Neural crest cell (in vitro differentiated cells): ENCODE measurements at places on chromosomes 3 and 15. TPM values are rescaled to one million over a fixed set of nuclear protein-coding genes. Genes with fewer than 3 reads are reported as not detected.

DNA sequence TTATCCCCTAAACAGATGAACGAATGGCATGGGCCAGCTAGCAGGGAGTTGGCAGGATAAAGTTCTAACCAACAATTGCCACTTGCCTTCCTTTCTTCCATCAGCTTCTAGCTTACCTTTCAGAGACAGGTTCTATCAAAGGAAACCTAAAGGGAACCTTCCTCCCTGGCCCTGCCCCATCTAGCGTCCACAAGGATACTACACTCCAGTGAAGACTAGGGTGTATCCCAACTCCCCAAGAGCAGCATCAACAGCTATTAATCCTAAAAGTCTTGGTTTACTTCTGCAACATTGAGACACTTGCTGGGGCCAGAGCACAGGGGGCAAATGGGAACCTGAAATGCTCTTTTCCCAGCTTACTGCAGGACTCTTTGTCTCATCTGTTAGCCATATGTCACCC lies 37.0 kb upstream of the TMC3 start:
- no peak for DNase-seq

LRRC34 gene
- 8.6 and 10.1 TPM in 2 replicates for total RNA-seq

- no peak for DNase-seq
Measured at GRCh38 chr3:179292450-179292849, 30.4 kb upstream of the ZNF639 start.

DNA sequence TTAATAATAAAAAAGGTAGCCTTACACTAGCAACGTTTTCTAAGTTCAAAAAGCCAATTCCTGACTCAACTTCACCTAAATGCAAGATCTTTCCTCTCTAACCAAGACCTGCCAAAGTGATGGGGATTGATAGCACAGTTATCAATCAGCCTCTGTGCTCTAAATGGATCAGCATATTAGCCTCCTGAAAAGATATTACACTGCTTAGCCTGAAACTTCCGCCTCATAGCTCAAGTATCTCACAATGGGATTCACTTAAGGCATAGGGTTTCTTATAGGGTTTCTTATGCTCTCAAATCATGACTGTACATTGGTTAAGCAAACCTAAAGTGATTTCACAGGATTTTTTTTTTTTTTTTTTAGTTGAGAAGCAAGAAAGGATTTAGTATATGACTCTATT lies 436 bp upstream of the SLC9A9 start:
- DNase-seq: no peak

DNA sequence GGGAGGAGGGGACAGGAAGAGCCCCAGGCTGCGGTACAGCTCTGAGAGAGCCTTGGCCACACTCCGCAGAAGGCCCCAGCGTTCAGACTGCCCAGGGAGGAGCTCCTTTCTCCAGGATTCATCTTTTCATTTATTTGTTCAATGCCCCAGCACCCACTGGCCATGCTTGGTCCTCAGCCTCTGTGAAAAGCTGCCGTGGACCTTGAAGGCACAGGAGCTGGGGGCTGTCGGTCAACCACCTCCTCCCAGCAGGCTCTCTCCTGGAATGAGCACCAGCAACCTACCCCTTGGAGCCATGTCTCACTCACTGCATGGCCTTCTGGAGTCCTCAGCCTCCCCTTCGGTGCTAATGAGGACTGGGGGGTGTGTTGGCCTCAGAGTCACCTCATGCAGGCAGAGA lies 21.6 kb upstream of the PRR23E start:
- no peak for DNase-seq

DNA sequence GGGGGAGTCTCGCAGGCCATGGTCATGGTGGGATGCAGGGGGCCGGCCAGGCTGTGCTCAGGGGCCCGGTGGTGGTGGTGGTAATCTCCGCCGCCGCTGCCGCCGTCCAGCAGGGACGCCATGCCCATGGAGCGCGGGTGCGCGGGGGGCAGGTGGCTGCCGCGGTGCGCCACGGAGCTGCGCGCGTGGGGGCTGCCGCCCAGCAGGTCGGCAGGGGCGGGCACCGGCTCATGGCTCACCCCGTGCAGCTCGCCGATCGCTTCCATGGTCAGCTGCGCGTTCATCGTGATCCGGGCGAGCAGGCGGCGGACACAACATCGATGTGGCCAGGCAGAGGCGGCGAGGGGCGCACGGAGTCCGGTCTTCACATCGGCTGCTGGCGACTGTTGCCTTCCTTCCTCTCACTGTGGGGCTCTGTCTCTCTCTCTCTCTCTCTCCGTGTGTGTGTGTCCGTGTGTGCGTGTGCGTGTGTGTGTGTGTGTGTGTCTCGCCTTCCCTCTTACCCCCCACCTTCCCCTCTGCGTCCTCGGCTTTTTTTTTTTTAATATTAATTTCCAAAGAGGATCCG lies 451 bp downstream of the ONECUT1 start:
- no peak for DNase-seq

DNA sequence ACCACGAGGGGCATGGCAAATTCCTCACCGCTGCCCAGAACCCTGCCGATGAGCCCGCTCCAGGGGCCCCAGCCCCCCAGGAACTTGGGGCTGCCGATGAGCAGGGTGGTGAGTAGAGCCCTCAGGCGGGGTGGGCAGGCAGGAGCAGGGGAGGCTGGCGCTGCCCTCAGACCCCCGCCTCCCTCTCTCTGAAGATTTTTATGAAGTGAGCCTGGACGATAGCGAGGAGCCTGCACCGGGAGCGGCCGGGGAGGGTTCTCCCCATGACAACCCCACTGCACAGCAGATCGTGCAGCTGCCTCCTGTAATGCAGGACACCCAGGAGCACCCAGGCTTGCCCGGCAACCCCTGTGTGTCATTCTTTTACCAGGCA lies 56.7 kb upstream of the UBE2Q2 start:
- no peak for DNase-seq

ACOX2 gene
- total RNA-seq: 0.98 and 1.0 TPM in 2 replicates

ABHD14A gene
- 12.3 and 14.8 TPM in 2 replicates for total RNA-seq

GOLGA8T gene
- 0.47 and 0.71 TPM in 2 replicates for total RNA-seq

DNA sequence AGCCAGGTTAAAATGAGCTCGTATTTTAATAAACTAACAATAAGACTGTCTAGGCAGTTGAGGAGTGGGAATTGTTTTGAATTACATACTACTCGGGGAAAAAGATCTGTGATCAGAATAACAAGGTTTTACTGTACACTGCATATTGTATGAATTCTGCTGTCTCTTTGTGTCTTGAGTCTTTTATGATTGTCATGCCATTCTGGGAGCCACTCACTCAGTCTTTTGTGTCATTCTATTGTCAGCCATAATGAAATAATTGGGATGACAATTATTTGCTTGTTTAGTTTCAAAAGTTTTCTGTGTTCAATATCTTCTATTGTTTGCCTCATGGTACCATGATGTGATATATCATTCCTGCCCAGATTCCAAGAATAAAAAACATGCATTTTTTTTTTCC lies 339.6 kb upstream of the TBL1XR1 start:
- no peak for DNase-seq

DNA sequence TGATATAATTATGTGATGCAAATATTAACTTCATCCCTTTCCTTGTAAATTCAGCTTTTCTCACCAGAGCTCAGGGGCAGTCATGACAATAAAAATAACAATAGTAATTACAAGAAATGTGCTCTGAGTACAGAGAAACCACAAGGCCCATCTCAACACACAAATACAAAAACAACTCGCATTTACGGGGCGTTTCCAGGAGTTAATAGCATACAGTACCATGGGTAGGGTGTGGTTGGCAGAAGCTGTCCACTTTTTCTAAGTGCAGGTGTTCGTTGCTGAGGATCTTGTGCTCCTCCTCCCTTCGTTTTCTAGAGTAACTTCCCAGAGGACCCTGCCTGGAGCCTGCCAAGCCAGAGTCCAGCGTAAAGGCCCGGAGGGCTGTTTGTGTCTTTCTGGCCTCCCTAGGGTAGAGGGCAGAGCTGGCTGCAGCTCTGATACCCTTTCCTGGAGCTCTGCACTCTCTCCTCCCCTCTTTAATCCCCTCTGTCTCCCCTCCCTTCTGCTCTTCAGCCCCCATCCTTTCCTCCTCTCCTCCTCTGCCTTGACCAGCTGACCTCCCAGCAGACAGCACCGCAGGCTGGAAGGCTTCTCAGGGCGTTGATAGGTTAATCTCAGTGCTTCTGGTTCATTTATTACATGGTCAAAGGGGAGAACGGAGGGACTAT lies 11.4 kb downstream of the SEMA3G start:
- no peak for DNase-seq

DNA sequence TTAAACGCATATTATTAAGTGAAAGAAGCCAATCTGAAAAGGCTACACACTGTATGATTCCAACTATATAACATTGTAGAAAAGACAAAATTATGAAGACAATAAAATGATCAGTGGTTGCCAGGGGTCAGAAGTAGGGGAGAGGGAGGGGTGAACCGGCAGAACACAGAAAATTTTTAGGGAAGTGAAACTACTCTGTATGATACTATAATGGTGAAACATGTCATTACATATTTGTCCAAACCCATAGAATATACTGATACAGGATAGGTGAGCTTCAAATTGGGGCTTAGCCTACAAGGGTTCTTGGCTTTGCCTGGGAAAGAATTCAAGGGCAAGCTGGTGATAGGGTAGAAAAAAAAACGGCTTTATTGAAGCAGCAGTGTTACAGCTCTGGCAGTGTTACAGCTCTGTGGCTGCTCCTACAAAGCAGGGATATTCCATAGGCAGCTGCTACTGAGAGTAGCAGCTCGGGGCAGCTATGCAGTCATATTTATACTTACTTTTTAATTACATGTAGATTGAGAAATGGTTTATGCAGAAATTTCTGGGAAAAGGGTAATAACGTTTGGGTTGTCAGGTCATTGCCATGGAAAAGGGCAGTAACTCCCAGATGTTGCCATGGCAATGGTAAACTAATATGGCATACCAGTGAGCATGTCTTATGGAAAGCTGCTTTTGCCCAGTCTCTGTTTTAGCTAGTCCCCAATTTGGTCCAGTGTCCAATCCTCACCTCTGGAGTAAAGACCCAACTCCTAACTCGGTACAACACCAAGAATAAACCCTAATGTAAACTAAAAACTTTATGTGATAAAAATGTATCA lies 125.1 kb upstream of the SLC25A36 start:
- no peak for DNase-seq

DNA sequence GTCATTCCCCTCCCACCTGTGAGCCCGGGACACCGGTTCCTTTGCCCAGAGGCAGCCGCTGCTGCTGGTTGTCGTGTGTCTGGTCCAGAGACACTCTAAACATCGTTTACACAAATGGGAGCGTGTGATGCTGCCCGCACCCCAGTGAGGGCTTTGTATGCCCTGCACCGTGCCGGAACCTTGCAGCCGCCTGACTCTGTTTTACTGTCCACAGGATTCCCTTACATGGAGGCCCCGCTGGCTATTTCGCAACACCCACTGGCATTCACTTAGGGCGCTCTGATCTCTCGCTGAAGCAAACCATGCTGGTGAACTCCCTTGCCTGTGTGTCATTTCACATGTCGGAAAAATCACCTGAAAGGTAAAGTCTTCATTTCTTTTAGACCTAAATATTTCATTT lies 100.8 kb upstream of the SLC6A6 start:
- DNase-seq: no peak

DNA sequence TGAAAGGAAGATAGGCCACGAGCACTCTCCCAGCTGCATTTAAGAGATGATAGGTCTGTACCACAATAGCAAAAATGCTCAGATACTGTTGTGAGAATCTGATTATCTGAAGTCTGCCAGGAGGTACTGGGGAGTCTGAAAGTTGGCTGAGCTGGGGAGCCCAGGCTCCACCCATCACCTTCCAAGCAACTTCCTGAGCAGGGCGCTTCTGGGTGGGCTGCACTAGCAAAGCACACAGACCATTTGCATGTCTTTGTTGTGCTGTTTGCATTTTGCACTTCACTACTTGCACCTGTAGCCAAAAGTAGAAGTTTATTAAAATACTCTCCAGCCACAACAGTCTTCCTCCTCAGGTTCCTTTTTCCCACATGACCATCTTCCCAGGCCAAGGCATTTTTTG lies 133.2 kb downstream of the ALDH1A2 start:
- no peak for DNase-seq

IL5RA gene
- not detected in 2 replicates for total RNA-seq
